Caki2 (cell line): ENCODE measurements at places on chromosomes 12 and 14. TPM values are rescaled to one million over a fixed set of nuclear protein-coding genes. Genes with fewer than 3 reads are reported as not detected.

DNA sequence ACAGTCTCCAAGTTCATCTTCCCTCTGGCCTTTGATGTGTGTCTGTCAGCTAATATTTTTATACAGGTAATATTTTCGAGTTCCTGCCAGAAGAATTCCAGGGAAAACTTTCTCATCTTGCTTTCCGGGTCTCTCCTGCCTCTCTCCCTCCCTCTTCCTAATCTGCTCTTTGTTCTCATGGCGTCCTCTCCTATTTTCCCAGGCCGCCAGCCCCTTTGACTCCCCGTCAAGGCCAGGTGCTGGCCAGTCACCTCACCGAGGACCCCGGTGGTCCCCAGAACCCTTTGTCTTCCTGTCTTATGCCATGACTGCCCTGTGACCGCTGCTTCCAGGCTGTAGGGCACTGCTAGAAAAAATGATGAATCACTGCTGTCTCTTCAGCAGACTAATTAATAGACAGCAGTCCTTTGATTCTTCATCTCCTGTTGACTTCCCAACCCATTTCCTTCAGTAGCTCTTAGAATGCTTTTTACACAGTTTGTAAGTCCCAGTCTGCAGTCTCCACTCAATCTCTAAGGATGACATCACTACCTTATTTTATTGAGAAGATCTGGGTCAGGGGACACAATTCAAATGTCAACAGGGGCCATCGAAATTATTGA, 40.7 kb downstream of the PPFIBP1 start:
- DNase-seq = peak; percentile 40

DNA sequence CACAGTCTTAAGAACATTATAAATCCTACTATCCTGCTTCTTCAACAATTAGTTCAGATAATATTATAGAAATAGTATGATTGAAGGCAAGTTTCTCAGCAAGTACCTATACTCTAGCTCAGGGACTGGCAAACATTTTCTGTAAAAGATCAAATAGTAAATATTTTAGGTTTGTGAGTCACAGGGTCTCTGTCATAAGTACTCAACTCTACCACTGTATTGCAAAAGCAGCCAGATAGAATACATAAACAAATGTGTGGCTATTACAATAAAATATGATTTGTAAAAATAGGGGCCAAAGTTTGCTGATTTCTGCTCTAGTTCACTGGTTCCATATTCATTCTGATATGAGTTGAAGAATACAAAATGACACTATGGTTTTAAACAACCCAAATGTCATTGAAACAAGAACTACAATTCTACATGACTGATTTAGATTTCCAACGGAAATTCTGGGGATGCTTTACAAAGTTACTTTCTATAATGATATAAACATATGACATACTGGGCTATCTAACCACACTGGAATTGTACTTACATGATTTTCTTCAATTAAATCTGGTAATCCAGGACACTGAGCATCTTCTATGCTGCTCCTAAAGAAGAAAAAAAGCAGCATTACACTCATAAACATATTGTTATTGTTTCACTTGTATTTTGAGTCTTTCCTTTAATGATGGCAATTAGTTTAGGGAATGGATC, 23.2 kb downstream of the LGALS3 start:
- DNase-seq = no peak

DNA sequence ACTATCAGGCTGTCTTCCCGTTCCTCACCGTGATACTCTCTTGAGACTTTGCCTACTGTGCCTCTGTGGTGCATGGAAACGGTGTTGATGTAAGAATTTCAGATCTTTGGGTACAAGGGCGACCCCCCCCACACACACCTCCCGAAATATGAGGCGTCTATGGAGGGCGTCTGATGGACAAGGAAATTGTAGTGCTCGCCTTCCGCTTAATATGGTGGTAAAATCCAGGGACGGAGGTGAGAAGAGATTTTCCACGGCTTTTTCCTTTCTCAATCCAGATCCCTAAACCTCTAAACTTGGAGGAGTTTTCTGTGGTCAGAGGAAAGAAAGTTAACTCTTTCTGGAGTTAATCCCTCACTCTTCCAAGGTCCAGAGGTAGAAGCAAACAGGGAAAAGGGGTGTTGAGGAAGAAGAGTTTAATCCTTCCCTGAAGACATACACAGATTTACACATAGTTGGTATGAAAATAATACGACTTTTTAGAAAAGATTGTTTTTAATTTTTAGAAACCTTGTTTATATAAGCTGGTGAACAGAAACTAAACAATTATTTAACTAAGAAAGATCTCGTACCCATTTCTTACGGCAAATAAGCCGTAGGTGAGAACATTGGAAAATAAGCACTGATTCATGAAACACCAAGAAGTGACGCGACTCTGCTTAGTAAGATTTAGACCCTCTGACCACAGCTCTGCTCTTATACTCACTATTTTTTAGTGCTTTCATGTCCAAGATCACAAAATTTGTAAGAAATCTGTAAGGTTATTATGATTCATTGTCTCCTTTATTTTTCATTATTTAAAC, 23.1 kb upstream of the RNASE12 start:
- no peak for DNase-seq

- DNase-seq = peak; percentile 73
Measured at GRCh38 chr14:81436296-81437138, 36.4 kb upstream of the STON2 start.

DNA sequence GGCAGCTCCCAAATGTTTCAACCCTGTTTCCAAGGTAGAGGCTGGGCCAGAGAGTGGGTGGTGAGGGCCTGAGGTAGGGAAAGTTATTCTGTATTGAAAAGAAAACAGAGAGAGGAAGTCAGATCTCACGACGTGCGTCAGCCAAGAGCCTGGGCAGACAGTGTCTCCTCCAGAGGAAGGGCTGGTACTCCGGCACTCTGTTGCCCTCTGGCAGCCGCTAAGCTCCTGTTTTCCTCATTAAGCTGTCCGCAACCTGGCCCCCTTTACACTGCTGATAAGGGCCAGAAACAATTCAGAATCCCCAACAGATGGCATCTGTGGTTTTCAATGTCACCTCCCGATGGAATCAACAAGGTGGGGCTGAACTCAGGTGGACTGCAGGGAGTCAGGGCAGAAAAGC, 26.0 kb upstream of the LTBP2 start:
- DNase-seq = no peak

GRCh38 chr12:94792693-94793092, 142.3 kb upstream of the TMCC3 start:
- no peak for DNase-seq

GRCh38 chr14:91356181-91356763, 61.3 kb downstream of the CCDC88C start:
- no peak for DNase-seq

GRCh38 chr12:91379051-91379775, 196.6 kb upstream of the DCN start:
- DNase-seq = no peak

GRCh38 chr12:89231686-89232085, 120.6 kb downstream of the DUSP6 start:
- no peak for DNase-seq

DNA sequence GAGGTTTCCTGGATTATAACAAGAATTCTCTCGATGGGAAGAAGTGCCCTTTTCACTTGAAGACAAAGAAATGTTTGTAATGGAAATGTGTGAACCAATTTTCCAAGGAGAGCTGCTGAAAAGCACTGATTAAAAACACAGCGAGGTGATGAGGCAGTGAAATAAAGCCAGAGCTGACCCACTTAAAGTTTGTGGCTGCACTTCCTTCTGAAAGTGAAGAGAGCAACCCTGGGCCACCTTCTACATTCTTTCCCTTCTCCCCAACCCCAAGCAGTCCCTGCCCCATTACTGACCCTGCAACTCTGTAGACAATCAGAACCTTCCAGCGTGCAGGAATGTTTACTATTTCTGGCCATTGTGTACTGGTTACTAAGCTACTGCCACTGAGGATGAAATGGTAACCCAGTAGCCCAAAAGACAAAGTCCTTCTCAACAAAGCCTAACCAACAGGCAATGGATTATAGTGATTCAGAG, 173.9 kb downstream of the TTC7B start:
- no peak for DNase-seq

DNA sequence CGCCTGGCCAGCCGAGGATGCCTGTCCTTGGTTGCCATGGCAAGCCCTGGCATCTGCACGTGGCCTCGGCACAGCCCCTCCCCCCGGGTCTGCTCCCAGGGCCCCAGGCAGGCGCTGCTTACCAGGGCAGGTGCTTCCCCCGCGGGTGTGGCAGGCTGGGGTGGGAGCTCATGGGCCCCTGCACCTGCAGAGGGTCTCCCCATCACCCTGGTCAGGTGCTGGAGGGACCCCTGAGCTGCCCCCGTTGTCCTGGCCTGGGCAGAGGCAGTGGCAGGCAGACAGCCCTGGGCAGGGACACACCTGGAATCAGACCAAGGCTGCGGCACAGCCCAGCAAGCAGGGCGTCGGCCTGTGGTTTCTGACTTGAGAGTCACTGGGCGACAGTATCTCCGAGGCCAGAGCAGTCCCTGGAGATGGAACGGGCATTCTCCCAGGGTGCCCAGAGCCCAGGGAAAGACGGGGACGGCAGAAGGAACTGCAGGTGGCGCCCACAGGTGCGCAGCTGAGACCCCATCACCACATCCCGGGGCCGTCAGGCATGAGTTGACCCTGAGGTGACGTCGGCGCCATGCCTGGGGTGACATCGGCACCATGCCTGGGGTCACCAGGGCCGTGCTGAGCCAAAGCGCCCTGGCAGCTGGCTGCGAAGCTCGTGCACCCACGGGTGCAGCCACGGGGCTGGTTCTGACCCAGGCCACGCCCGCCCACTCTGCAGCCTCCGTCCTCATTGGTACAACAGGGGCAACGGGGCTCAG, 56.1 kb upstream of the FBRSL1 start:
- no peak for DNase-seq

DNA sequence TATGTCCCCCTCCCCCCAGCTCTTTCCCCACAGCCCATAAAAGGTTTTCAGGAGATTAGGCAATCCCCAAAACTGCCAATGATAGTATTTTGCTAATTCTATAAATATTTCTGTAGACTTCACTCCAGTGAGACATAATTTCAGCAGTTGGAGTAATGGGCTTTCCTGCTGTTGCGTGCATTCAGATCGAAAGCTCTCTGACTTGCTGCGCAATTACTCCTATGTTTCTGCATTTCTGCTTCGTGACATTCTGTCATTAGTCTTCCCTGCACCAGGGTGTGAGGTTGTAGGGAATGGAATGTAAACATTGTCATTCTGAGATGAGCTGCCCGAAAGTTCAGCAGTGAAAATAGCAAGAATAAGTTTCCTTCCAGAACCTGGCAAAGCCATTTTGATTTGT, 58.2 kb downstream of the SAMD4A start:
- no peak for DNase-seq

DNA sequence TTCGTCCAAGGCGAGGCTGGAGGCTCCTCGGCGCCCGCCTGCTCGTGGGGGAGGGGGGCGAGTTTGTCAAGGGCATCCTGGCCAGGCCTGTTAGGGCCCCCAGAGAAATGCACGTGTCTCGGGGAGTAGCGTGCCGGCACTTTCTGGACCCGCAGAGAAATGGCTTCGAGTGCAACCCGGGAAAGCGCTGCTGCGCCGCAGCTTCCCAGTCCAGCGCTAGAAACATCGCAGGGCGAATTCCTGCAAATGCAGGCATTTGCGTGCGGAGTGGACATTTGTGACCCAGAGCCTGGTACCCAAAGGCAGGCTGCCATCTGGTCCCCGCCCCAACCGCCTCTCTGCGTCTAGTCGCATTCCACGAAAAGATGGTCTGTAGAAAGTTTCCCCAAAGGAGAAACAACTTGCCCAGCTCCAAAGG, 756 bp downstream of the LGR5 start:
- DNase-seq = no peak

DNA sequence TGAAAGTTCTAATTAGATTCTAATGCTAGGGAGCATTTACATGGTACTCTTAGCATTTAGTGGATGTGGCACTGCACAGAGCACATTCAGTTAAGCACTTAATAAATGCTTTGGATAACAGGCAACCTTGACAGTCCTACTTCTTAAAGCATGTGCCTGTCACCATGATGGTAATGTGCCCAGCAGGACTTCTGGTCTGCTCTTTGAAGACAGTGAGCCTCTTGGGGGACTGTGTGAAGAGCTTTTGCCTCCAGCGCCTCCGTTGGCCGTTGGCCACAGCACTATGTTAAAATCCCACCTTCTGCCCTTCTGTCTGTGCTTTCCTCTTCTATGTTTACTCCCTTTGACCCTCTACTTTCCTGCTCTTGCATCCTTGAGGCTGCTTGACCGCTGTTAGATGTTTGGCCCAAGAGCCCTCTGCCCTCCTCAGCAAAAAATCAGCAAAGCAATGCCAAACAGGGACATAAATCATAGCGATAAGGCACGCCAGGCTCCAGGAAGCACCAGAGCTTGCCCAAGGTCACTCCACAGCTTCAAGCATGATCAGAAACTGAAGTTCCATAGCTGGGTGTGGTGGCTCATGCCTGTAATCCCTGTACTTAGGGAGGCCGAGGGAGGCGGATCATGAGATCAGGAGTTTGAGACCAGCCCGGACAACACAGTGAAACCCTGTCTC, 8.3 kb downstream of the CDKL1 start:
- peak; percentile 84 for DNase-seq

DNA sequence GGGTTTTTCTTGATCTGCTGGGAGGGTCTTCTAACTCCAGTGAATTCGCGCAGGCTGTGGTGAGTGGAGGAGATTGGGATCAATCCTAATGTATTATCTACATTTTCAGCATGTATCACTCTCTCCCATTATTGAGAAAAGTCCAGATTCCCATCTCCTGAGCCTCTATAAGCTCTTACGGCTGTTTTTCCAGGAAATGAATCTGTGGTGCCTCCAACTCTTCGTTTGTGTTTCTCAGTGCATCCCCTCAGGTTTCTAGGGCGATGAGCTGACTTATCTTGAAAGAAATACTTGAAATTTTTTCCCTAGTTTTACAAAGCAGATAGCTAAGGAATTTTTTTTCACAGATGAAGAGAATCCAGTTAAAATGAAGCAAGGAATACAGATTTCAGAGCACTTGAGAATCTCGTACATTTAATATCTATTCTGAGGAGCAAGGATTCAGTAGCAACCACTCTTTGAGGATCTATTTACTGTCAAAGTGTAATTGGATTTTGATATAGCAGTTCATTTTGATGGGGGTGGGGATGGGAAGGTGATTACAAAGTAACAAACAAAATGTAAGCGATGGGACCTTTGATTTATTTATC, 138.7 kb downstream of the BRMS1L start:
- no peak for DNase-seq

DNA sequence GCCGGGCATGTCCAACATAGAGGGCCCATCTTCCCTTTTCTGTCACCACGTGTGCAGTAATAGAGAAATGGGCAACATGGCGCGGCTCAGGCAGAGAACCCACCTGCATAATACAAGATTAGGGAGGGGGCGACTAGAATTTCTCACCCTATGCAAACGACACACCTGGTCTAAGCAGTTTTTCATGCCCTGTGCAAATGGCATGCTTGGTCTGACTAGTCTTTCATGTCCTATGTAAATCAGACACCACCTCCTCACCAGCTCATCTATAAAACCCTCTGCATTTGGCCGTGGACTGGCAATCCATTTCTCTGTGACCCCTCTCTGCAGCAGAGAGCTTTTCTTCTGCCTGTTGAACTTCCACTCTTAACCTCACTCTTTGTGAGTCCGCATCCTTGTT, 180.2 kb upstream of the PZP start:
- DNase-seq = no peak

GRCh38 chr12:50104417-50105366, 884 bp downstream of the GPD1 start:
- DNase-seq = no peak

The PIWIL1 gene
- total RNA-seq = not detected in 2 replicates

The CNTN1 gene
- not detected in 2 replicates for total RNA-seq

The P2RX2 gene
- total RNA-seq = not detected in 2 replicates

The C12orf76 gene
- total RNA-seq = 3.6 and 8.6 TPM in 2 replicates

The RNASE11 gene
- total RNA-seq = not detected in 2 replicates

The KCNH5 gene
- total RNA-seq = not detected in 2 replicates

The PTPRO gene
- total RNA-seq = 0.54 and 4.8 TPM in 2 replicates

The TAS2R19 gene
- not detected in 2 replicates for total RNA-seq

The LRRK2 gene
- total RNA-seq = 2.5 TPM in 2 replicates
